ENCODE measurements at places on chromosomes 2 and 18.

- DNase-seq, result no peak
These were observed 29.0 kb upstream of the SLC35F6 start for GRCh38 chr2:26735097-26735496.

GRCh38 chr2:88590998-88591613, 36.2 kb downstream of the EIF2AK3 start:
- DNase-seq, result no peak

DNA sequence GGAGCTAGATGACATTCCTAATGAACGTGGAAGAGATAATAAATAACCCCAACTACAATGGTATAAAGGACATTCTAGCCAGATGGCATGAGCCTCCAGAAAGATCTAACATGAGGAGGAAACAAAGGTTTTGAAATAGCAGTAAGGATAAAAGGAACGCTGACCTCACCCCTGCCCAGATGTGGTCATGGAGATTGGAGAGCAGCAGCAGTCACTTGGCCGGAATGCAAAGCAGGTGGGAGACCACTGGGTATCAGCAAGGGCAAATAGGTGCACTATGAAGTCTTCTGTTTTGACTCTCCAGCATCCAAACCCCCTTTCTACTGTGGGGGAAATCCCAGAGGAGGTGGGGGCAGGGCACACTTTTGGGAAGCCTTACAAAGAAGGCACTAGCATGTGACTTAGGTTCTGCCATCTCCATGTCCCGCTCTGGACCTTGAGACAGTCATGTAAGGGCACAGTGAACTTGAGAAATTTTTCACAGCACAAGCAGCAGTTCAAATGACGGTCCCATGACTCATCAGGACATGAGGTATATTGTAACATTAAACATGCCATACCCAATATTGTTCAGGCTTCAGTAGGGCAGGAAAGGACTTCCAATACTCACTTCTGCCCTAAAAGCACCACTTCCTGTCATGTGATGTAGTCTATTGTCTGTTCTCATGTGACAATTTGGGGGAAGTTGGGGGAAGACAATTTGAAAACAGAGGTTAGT, 55.2 kb downstream of the METTL4 start:
- DNase-seq, result no peak

- no peak for DNase-seq
These were observed 111.1 kb downstream of the MTX2 start for GRCh38 chr2:176380341-176380740.

GRCh38 chr18:47868744-47869143, 61.7 kb downstream of the SMAD2 start:
- no peak for DNase-seq

DNA sequence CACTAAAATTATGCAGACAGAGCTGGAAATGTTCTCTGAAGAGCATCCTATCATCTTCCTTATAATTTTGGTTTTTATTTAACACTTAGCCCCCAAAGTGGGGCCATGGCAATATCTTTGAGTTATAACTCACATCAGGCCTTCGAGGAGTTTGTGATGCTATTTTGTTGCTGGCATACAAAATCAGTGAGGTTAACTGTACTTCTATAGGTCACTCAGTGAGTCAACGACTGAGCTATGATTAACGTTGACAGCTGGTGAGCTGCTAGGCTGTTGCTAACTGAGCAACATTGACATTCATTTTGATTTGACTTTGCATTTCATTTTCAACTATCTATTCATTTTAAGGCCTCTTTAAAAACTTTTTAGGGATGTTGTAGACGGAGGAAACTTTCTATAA, 50.0 kb downstream of the GPD2 start:
- no peak for DNase-seq

GRCh38 chr18:24773101-24773500, 312.7 kb downstream of the HRH4 start:
- DNase-seq, result no peak
